H7 (cell line): ENCODE measurements at places on chromosomes 7 and 10. TPM values are rescaled to one million over a fixed set of nuclear protein-coding genes. Genes with fewer than 3 reads are reported as not detected.

DNA sequence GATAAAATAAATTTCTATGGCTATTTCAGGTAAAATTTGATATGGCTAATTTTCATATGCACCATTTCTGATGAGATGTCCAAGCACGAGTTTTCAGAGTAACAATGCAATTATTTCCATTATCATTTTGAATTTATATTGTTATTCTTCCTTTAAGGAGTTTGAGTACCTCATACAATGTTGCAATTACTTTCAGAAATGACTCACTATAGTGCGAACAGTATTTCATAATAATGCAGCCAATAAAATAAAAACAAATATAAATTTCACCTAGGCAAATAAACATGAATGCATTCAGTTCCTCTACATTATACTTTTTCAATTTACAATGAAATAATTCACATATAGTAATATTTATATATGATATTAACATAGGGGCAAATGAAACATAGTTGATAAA is 78.8 kb upstream of the LRRN3 start:
- DNase-seq: no peak

GRCh38 chr7:108605559-108606201 is 36.0 kb downstream of the DNAJB9 start:
- DNase-seq: no peak

- no peak for DNase-seq
These were observed 159.3 kb downstream of the LYZL1 start for GRCh38 chr10:29448125-29448524.

GRCh38 chr10:42926843-42927242 is 144.2 kb downstream of the BMS1 start:
- peak; percentile 88 for DNase-seq

GRCh38 chr7:37738321-37738720 is 54.8 kb downstream of the GPR141 start:
- no peak for DNase-seq

DNA sequence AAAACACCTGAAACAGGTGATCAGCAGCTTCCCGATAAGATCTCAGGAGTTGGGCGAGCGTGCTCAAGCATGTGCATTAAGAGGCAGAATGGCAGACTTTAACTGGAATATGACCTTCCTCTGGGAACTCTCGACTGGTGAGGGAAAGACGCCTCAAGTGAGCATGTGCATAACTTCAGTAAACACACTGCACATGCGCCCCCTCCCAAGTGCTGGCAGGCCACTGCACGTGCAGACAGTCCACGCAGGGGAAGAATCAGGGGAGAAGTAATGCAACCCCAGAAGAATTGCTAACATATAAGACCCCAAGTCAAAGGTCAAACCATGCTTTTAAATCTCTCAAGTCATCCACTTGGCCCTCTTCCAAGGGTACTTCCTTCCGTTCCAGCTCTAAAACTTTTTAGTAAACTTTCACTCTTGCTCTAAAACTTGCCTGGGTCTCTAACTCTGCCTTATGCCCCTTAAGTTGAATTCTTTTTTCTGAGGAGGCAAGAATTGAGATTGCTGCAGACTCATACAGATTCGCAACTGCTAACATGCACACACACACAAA is 541.0 kb downstream of the TNS3 start:
- no peak for DNase-seq

- peak; percentile 83 for DNase-seq
These were observed 167.7 kb upstream of the TNRC18 start for GRCh38 chr7:5591278-5591874.

- DNase-seq: no peak
These were observed 21.8 kb downstream of the STN1 start for GRCh38 chr10:103896225-103896624.

GRCh38 chr7:106126170-106126938 is 14.2 kb upstream of the SYPL1 start:
- DNase-seq: no peak

- no peak for DNase-seq
These were observed 33.2 kb downstream of the TRIM8 start for GRCh38 chr10:102677331-102678067.

DNA sequence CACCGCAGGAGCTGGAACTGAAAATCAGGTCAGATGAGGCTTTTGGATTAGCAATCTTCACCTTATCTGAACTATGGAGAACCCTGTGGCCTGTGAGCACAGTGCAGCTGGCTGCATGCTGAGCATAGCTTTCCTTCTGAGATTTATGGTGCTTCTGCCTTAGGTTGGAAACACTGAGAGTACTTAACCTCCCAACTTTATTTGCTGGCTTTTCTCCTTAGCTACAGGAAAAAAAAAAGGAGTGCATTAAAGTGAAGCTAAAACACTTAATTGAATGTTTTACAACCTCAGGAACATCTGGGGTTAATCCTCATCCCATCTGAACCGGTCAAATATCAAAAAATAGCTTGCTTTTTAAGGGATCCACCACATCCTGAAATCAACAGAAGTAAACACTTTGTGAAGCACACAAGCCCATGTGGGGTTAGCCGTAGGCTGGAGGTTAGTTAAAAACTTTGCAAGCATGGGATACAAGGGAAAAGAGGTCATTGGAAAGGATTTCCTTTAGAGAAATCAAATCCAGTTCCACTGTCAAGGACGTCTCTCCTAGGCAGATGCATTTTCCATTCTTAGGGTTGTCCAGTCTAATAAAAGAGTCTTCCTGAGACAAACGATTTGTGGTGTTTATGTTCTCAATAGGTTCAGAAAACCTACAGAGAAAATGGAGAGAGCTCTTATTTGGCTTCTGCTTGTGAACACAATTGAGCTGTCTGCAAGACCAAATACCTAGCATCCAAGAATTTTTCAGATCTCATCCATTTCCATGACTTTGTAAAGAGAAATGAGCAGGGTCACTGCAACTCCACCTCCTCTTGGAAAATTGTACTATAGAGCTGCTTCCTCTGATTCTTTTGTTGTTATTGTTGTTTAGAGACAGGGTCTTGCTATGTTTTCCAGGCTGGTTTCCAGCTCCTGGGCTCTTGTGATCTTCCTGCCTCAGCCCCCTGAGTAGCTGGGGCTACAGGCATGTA is 470.4 kb upstream of the IGFBP3 start:
- no peak for DNase-seq

DNA sequence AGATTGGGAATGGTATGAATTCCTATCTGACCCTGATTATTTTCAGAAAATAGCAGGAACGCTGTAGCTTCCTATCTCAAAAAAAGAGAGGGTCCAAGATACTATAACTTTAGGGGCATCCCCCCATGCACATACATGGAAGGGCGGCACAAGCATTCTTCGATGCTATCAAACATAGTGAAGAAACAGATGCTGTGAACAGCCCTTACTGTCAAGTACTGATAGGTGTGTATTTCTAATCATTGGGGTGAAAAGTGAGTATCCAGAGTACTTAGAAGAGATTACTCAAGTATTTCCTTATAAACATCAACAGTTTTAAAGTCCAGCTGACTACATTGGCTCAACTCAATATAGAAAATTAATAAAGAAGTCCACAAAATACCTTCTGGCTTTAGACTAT is 17.0 kb upstream of the NUP42 start:
- no peak for DNase-seq

- peak; percentile 65 for DNase-seq
These were observed 815 bp downstream of the GIMAP8 start for GRCh38 chr7:150451097-150451793.

DNA sequence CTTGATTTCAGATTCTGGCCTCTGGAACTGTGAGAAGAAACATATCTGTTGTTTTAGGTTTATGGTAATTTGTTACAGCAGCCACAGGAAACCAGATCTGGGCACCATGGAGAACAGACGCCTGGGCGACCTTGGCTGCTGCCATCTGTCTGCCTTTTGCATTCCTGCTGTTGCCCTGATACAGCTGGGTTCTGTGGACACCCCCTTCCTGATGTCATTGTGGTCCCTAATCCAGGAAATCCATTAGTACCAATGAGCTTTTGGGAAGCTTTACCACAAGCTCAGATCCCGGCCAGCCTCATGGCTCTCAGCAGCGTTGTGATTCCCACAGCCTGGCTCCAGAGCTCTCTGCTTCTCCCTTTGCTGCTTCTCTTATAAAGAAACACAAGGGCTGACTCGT is 174.2 kb upstream of the NPS start:
- no peak for DNase-seq

DNA sequence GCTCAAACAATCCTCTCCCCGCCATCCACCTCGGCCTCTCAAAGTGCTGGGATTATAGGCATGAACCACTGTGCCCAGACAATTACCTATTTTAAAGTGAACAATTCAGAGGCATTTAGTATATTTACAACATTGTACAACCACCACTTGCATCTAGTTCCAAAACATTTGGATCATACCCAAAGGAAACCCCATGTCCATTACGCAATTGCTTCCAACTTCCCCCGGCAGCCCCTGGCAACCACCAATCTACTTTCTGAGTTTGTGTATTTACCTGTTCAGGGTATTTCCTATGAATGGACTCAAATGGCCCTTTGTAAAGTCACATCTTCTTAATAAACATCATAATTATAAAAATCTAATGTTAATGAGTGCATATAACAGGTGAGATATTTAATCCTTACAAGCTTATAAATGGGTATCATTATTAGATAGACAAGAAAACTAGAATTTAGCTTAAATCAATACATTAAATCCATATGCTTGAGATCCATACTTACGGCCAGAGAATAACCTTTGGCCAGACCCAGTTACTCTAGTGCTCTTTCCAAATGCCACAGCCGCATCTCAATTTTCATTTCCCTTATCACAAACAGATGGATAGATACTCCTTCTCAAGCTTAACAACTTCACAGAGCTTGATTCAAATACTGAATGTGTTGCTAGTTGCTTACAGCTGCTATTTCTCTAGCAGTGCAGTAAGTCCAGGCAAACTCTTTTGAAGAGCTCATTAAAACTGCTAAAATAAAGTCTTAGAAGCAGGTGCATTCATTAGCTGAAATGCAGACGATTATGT is 133.4 kb upstream of the MKLN1 start:
- DNase-seq: no peak

DNA sequence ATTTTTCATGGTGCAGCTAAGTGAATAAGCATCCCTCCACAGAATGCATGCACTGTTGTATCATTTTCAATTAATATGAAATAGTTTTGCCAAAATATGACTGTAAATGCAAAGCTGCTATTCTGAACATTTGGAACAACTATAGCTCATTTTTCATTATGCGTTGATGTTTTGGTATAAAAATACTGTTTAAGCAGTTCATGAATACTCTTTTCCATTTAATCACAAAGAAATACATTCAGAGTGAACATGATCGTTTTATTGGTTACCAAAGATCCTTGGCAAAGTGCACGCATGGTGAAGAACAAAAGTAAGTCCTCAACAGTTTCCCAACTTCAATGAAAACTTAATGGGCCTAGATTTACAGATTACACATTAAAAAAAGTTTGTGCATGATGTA is 33.1 kb downstream of the SKIDA1 start:
- no peak for DNase-seq

GRCh38 chr10:127889605-127890195 is 3.0 kb downstream of the CLRN3 start:
- no peak for DNase-seq

DNA sequence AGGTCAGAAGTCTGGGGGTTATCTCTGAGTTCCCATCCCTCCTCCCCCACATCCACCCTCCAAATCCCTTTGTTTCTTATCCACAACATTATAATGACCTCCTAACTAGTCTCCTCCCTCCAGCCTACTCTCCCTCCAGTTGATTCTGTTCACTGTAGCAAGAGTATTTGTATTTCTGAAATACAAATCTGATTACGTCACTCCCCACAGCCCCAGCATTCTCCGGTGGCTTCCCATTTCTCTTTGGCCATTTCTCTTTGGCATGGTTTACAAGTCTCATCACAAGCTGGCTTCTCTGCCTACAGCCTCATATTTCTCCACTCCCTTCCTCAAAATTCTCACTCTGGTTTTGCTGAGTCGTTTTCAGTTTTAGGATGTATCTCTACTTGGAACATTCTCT is 24.6 kb upstream of the MRPS33 start:
- no peak for DNase-seq

DNA sequence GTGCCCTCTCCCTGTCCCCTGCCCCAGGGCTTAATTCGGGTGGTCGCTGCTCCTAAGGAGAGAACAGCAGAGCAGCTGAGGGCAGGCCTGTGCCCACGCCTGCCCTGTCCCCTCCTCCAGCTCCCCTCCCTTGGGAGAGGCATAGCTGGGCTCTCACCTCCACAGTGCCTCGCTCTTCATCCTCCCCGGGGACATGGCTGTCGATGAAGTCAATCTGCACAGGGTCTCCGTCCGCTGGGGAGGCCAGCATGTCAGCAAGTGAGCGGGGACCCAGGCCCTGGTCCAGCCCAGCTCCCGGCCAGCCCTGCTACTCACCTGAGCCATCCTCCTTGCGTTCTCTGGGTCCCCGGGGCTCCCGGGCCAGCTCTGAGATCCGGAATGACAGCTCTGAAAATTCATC is 3.8 kb upstream of the SAP25 start:
- peak; percentile 29 for DNase-seq

- no peak for DNase-seq
These were observed 70.7 kb downstream of the MACC1 start for GRCh38 chr7:20146451-20146850.

DNA sequence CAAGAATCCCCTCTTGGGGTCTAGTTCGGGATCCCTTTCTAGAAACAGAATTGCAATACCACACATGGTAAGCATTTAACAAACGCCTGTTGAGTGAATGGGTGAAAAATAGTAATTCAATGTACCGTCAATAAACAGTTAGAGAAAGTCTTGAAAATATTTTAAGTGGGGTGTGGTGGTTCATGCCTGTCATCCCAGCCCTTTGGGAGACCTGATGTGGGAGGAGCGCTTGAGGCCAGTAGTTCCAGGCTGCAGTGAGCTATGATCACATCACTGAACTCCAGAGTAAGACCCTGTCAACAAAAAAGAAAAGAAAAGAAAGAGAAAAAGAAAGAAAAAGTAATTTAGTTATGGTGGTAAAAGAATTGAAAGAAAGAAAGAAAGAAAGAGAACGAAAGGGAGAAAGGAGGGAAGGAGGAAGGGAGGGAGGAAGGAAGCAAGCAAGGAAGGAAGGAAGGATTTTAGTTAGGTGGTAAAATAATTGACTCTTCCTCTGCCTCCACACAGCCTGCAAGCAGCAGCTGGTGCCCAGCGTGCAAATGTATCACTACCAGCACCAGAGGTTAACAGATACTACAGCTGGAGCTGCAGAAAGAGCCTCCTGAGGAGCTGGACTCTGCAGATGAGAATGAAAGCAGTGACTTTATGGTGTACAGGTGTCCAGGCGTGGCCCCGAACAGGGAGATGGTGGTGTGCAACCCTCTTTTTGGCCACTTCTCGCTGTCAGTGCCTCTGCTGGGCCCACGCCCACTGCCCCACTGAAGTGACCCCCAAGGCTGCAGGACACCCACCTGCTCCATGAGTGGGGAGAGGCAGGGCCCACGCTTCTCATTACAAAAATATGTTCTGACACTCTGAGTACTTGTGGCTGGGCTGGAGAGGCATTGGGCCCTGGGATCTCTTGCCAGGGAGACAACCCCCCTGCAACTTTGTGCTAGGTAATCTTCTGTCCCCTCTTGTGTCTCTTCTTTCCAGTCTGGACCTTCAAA is 135.4 kb downstream of the BAMBI start:
- DNase-seq: no peak

- DNase-seq: peak; percentile 54
These were observed 94.6 kb upstream of the BTBD16 start for GRCh38 chr10:122176232-122177213.

KEL gene
- 1.7 and 7.7 TPM in 2 replicates for total RNA-seq

GRID2IP gene
- total RNA-seq: 0.28 and 0.33 TPM in 2 replicates

GUSB gene
- total RNA-seq: 33.1 and 37.5 TPM in 2 replicates

GNGT1 gene
- not detected in 2 replicates for total RNA-seq

TRIL gene
- total RNA-seq: 1.5 and 2.2 TPM in 2 replicates

NPC1L1 gene
- not detected in 2 replicates for total RNA-seq

TAS2R41 gene
- 0.10 TPM in 1 of 2 replicates, not detected in the other for total RNA-seq

AKR1C4 gene
- total RNA-seq: not detected in 2 replicates

CTAGE4 gene
- 4.9 and 7.5 TPM in 2 replicates for total RNA-seq

EPHA1 gene
- total RNA-seq: 176 and 189 TPM in 2 replicates
